ENCODE measurements at places on chromosomes 6 and 20. TPM values are rescaled to one million over a fixed set of nuclear protein-coding genes. Genes with fewer than 3 reads are reported as not detected.

Gene HUS1B
- total RNA-seq, result 1.4 TPM

Gene OVOL2
- not detected for total RNA-seq

Gene LY6G6C
- not detected for total RNA-seq

Gene SAMD3
- total RNA-seq, result 19.4 TPM

Gene NRSN1
- total RNA-seq, result 31.4 TPM

Gene CLIC1
- 44.1 TPM for total RNA-seq

Gene GZF1
- total RNA-seq, result 20.1 TPM

Gene BHLHE23
- total RNA-seq, result not detected
